ENCODE measurements at places on chromosomes 7 and 10.

- DNase-seq = no peak
Measured at GRCh38 chr7:20240080-20240926, 23.1 kb upstream of the MACC1 start.

DNA sequence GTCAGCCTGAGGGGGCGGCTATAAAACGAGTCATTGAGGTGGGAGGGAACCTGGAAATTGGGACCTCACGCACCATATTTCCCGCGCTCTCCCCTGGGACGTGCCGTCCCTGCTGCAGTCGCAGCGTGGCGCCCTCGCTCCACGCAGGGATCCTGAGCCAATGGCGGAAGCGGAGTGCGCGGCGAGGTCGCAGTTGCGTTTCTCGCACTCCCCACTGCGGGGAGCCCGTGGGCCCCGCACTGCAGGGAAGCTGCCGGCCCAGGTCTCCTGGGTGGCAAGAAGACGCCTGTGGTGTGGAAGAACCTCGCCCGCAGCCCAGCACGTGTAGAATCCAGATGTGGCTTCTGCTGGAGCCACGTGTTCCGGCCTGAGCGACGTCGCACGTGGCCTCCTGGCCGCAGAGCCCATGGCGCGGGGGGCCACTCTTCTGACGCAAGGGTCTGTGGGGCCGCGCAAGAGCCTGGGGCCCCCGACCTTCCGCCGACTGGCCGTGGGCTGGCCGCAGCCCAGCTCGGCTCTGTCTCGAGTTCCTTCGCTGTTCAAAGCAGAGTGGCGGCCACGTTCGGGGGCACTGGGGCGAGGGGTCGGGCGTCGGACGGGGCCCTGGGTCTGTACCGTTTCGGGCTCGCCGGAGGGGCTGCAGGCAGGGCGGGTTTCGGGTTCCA lies 26.4 kb downstream of the HIF1AN start:
- DNase-seq = peak; percentile 89

DNA sequence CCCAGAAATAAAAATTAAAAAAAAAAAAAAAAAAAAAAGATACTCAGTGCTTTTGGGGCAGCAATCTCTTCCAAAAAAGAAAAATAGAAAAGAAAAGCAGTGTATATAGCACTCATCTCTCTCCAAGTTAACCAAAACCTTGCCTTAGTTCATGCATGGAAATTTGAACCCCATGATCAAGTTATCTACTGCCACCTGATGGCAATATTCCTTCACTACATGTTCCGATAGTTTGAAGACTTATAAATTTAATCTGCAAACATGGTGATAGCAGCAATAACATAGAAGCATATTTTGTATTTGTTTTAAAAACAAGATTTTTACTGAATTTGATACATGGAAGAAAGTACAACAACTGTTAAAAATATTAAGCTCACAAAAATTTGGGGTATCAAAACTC lies 48.6 kb upstream of the SLIT1 start:
- peak; percentile 36 for DNase-seq

- no peak for DNase-seq
Measured at GRCh38 chr10:77873536-77874380, 52.8 kb downstream of the DLG5 start.
